Neural crest cell (in vitro differentiated cells): ENCODE measurements at places on chromosomes 4 and X. TPM values are rescaled to one million over a fixed set of nuclear protein-coding genes. Genes with fewer than 3 reads are reported as not detected.

GAGE12J gene
- total RNA-seq, result not detected in 2 replicates

NDST3 gene
- 5.7 and 5.9 TPM in 2 replicates for total RNA-seq

- no peak for DNase-seq
Observed at GRCh38 chr4:175953960-175954521, 111.6 kb upstream of the WDR17 start.

GRCh38 chr4:84677995-84678394 lies 95.1 kb downstream of the CDS1 start:
- DNase-seq, result no peak

DNA sequence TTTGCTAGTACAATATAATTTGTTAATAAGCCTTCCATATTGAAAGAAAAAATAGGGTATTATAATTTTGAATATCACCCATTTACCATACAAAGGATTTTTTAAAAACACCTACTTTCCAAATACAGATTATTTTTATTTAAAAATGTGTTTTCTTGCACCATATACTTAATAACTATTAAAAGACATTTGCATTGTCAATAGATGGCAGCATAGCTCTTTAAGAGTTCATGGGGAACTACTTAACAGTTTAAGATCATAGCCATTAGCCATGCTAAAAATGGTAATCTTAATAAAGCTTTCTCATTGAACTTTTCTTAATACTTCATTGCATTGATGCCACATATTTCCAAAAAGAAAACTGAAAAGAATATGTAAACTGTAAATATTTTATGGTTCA lies 1995.9 kb downstream of the C4orf33 start:
- DNase-seq, result no peak
